ENCODE measurements at places on chromosomes 12 and 14.

GRCh38 chr12:10716704-10717315, 6.3 kb downstream of the YBX3 start:
- peak overlapping the region; percentile 82 for H3K4me3 ChIP-seq
- H3K27me3 ChIP-seq, result no peaks in the 10 kb centered on the region
- H3K4me1 ChIP-seq, result peaks cover 58% of the 10 kb centered on the region
- DNase-seq, result peak; percentile 97
- H3K36me3 ChIP-seq, result peaks cover 41% of the 10 kb centered on the region

GRCh38 chr14:24777678-24778077, 143.7 kb upstream of the GZMB start:
- no peak overlapping the region for H3K27ac ChIP-seq
- H3K36me3 ChIP-seq, result no peaks in the 10 kb centered on the region
- DNase-seq, result no peak
- peaks cover 14% of the 10 kb centered on the region for H3K27me3 ChIP-seq

GRCh38 chr12:81627336-81628189, 131.6 kb downstream of the PPFIA2 start:
- no peaks in the 10 kb centered on the region for H3K4me1 ChIP-seq
- no peak overlapping the region for H3K27ac ChIP-seq
- DNase-seq, result peak; percentile 77
- H3K27me3 ChIP-seq, result no peaks in the 10 kb centered on the region

- no peaks in the 10 kb centered on the region for H3K27me3 ChIP-seq
- no peaks in the 10 kb centered on the region for H3K4me1 ChIP-seq
- no peaks in the 10 kb centered on the region for H3K36me3 ChIP-seq
- no peak overlapping the region for H3K27ac ChIP-seq
Observed at GRCh38 chr14:88750945-88751344, 41.8 kb downstream of the EML5 start.

DNA sequence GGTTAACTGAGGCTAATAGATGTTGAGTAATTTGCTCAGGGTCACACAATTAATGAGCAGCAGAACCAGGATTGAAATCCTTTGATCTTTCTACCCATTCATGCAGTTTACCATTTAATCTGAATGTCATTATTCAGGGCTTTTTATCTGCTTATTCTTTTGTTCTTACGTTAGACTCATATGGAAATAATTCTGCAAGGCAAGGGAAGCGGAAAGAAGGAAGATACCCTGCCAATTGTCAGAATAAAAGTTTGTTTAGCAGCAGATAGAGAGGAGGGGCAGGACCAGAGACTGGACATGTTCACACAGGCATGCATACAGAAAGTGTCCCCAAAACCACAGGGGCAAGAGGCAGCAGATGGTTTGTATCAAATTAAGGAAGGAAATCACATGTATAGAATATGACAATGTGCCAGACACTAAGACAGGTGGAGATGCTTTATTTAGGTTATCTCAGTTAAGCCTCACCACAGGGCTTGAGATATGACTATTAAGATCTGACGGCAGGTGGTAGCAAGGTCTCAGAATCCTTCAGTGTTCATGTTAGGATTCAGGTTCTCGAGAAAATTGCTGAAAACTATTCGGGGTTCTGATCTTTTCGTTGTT, 29.8 kb downstream of the BRMS1L start:
- H3K4me1 ChIP-seq, result no peaks in the 10 kb centered on the region
- H3K27me3 ChIP-seq, result no peaks in the 10 kb centered on the region
- peaks cover 4% of the 10 kb centered on the region for H3K36me3 ChIP-seq
- DNase-seq, result no peak
- H3K4me3 ChIP-seq, result no peak overlapping the region

GRCh38 chr12:47556261-47557030, 149.4 kb downstream of the RPAP3 start:
- DNase-seq, result no peak
- H3K27me3 ChIP-seq, result no peaks in the 10 kb centered on the region
- H3K4me1 ChIP-seq, result peaks cover 9% of the 10 kb centered on the region
- no peak overlapping the region for H3K4me3 ChIP-seq

DNA sequence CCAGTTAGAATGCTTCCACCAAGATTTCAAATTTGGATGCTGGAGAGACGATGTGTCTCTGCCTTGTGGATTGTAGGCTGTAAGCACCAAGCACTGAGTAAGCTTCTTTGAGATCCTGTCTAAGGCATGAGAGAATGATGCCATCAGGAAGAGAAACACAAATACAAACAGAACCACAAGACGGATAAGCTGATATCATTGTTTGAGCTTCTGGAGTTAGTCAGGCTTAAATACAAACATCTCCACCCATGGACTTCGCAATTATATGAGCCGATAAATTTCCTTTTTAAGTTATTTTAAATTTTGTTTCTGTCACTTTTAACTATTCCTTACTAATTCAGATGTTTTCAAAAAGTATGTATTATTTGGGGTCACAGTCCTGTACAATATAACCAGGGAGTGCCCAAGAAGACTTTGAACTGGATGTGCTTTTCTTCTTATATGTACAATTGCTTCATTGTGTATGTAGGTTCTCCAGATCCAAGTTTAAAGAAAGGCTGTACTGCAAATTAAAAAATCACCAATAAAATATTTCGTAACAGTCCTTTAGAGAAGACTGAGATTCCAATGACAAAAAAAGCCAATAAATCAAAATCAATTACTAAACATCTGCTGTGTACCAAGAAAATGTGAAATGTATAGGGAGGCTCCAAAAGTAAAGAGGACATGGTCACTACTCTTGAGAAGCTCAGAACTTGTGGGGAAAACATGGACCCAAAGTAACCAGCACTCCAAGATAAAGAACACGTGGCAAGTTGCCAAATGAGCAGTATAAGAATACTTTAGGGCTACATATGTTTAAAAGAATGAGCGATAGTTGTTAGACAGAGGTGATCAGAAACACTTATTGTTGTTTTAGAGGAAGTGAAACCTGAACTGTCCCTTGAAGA, 274.1 kb downstream of the ADAMTS20 start:
- peaks cover 35% of the 10 kb centered on the region for H3K4me1 ChIP-seq
- DNase-seq, result peak; percentile 83
- H3K4me3 ChIP-seq, result no peak overlapping the region
- H3K36me3 ChIP-seq, result no peaks in the 10 kb centered on the region
- 0 out of 2 replicates have a peak overlapping the region, but pooled peaks have one; percentile 10 for H3K27ac ChIP-seq

- peak; percentile 79 for DNase-seq
- H3K36me3 ChIP-seq, result no peaks in the 10 kb centered on the region
- H3K27ac ChIP-seq, result no peak overlapping the region
- H3K4me1 ChIP-seq, result peaks cover 5% of the 10 kb centered on the region
- H3K4me3 ChIP-seq, result no peak overlapping the region
- peaks cover 17% of the 10 kb centered on the region for H3K27me3 ChIP-seq
Observed at GRCh38 chr12:71947645-71948105, 9.0 kb downstream of the TPH2 start.

DNA sequence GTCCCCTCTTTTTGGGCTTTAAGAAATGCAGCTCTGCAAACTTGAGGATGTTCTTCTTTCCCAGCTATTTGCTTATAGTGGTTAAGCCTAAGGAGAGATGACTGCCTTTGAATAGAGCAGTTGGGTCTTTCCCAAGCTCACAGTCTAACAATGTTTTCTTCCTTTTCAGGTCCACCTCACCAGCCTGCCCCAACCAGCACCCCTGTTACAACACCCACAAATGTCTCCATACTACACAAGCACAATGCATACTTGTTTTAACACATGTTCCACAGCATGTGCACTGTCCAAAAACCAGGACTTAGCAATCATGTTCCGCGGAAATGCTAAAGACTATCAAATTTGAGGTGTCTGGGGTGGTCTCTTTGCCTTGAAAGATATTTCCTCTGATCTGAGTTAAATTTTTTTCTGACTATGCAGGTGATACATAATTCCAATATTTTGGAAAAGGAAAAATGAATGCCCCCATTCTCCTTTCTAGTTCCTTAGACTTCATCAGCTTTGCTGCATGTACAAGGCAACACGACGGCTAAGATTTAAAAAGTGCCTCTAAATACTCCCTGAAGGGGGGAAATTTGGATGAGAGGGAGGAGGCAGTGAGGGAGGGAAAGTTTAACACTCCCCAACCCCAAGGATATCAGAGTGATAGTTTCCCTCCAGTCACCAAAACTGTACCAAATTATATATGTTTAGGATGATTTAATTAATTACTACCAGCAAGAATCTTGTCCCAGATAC, 6.6 kb upstream of the HOXC13 start:
- no peaks in the 10 kb centered on the region for H3K36me3 ChIP-seq
- no peak overlapping the region for H3K27ac ChIP-seq
- DNase-seq, result no peak
- H3K4me3 ChIP-seq, result no peak overlapping the region
- H3K27me3 ChIP-seq, result peaks cover 100% of the 10 kb centered on the region

GRCh38 chr12:110941391-110941790, 21.0 kb upstream of the MYL2 start:
- no peaks in the 10 kb centered on the region for H3K36me3 ChIP-seq
- no peak overlapping the region for H3K27ac ChIP-seq
- H3K4me1 ChIP-seq, result no peaks in the 10 kb centered on the region
- H3K4me3 ChIP-seq, result no peak overlapping the region
- DNase-seq, result no peak

GRCh38 chr14:41817626-41818025, 210.9 kb downstream of the LRFN5 start:
- H3K27ac ChIP-seq, result no peak overlapping the region
- DNase-seq, result no peak
- H3K4me1 ChIP-seq, result peaks cover 8% of the 10 kb centered on the region
- H3K27me3 ChIP-seq, result no peaks in the 10 kb centered on the region
- no peak overlapping the region for H3K4me3 ChIP-seq

- H3K4me3 ChIP-seq, result no peak overlapping the region
- peak; percentile 69 for DNase-seq
- H3K4me1 ChIP-seq, result peaks cover 4% of the 10 kb centered on the region
- no peaks in the 10 kb centered on the region for H3K36me3 ChIP-seq
Observed at GRCh38 chr14:33848706-33849454, 102.0 kb downstream of the EGLN3 start.

GRCh38 chr12:68038650-68039049, 49.4 kb downstream of the IFNG-AS1 start:
- no peak overlapping the region for H3K4me3 ChIP-seq
- H3K4me1 ChIP-seq, result no peaks in the 10 kb centered on the region
- no peaks in the 10 kb centered on the region for H3K36me3 ChIP-seq
- H3K27me3 ChIP-seq, result no peaks in the 10 kb centered on the region
- no peak for DNase-seq

DNA sequence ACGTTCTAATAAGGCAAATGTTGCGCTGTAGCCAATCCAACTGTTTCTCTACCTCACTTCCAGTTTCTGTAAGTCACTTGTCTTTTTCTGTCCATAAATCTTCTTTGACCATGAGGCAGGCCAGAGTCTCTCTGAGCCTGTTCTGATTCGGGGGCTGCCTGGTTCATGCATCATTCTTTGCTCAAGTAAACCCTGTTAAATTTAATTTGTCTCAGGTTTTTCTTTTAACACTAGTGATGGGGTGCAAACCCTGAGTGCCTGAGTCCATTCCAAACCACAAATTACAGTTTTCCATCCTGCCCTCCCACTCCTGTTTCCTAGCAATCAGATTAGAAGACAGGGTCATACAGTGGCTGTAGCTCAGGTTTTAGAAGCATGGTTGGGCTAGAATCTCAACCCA, 41.9 kb downstream of the VWF start:
- peaks cover 26% of the 10 kb centered on the region for H3K4me1 ChIP-seq
- no peaks in the 10 kb centered on the region for H3K27me3 ChIP-seq
- DNase-seq, result no peak

DNA sequence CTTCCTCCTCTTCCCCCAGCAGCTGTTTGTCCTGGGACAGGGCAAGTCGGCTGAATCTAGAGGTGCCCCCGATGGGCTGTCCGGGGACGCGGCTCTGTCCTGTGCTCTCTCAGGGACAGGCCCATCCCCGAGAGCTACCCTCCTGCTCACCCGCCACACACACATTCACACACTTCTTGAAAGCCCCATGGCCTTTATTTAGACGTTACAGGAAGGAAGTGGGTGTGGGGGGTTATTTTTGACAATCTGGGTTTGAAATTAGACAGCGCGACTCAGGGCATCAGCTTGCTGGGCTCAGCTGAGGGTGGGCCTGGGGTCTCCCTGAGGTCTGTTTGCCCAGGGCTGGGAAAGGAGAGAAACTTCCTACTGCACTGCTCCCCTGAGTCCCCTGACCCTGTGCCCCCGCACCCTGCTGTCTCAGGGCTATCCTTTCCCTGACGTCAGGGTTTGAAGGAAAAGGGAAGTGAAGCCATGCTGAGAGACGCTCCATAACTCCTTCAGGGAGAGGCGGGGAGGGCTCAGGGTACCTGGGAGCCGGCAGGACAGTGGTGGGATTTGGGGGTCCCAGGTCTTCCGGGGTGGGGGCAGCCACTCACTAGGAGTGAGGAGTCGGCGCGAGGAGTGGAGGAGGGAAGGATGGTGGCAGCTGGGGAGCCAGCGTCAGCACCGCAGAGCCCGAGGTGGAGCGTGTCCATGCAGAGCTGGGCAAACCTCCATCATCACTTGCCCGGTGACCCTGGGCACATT, 8.1 kb downstream of the PTPN6 start:
- H3K27me3 ChIP-seq, result no peaks in the 10 kb centered on the region
- H3K36me3 ChIP-seq, result no peaks in the 10 kb centered on the region
- no peak overlapping the region for H3K4me3 ChIP-seq
- no peak overlapping the region for H3K27ac ChIP-seq
- 0 out of 2 replicates have a peak, but pooled peaks cover 7% of the 10 kb centered on the region for H3K4me1 ChIP-seq
- DNase-seq, result no peak

GRCh38 chr14:81436296-81437138, 36.4 kb upstream of the STON2 start:
- peak; percentile 78 for DNase-seq
- peaks cover 78% of the 10 kb centered on the region for H3K27me3 ChIP-seq
- H3K27ac ChIP-seq, result no peak overlapping the region
- no peaks in the 10 kb centered on the region for H3K36me3 ChIP-seq

DNA sequence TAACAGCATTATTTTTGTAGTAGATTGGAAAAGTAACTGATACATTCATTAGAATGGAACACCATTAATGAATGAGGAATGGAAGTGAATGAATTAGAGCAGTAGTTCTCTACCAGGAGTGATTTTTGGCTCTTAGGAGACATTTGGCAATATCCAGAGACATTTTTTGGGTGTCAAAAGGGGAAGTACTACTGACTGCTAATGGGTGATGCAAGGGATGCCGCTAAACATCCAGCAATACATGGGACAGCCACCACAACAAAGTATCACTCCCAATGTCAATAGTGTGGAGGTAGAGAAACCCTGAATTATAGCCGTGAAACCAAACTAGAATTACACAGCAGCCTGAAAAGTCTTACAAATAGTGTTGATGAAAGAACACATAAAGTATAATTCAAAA, 1.5 kb downstream of the CHURC1 start:
- H3K27me3 ChIP-seq, result no peaks in the 10 kb centered on the region
- DNase-seq, result no peak
- H3K4me3 ChIP-seq, result peak overlapping the region; percentile 92

DNA sequence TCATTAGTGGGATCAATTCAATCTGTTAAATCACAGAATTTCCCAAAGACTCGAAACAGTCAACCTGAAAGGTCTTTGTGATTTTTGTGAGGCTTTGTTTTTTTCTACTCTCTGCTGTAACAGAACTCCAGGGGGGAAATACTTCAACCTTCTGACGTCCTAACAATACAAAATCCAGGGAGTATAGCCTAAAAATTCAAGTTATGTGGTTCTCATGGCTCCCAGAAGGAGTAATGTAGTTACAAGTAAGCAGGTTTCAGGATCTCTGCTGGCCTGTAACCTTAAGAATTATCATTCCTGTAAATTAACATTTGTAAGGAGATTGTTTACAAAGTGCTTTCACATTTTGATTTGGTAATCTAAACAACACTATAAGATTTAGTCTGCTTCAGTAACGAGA, 39.9 kb downstream of the VEZT start:
- H3K27me3 ChIP-seq, result no peaks in the 10 kb centered on the region
- DNase-seq, result no peak
- peaks cover 44% of the 10 kb centered on the region for H3K36me3 ChIP-seq
- H3K4me1 ChIP-seq, result 0 out of 2 replicates have a peak, but pooled peaks cover 3% of the 10 kb centered on the region
- H3K4me3 ChIP-seq, result no peak overlapping the region

All from GM23248 (cell line).